ENCODE measurements at places on chromosomes 6 and 20. TPM values are rescaled to one million over a fixed set of nuclear protein-coding genes. Genes with fewer than 3 reads are reported as not detected.

DNA sequence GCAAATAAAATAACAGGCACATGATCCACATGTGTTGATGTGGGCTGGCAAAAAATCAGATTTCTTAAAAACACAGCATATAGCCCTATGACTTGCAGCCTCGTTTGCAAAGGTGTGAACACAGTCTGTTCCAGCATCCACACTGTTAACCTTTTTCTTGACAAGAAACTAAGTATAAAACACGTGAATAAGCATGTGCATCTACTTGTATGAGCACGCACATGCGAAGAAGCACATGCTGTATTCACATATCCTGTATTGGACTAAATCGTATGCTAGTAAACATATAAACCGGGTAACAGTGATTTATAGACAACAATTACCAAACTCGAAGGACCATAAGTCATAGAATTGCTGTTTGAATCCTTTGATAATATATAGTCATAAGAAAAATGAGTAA lies 218.7 kb downstream of the HDGFL1 start:
- H3K4me3 ChIP-seq = no peak overlapping the region
- no peaks in the 10 kb centered on the region for H3K27me3 ChIP-seq
- no peaks in the 10 kb centered on the region for H3K4me1 ChIP-seq
- no peak overlapping the region for H3K27ac ChIP-seq
- DNase-seq = no peak

DNA sequence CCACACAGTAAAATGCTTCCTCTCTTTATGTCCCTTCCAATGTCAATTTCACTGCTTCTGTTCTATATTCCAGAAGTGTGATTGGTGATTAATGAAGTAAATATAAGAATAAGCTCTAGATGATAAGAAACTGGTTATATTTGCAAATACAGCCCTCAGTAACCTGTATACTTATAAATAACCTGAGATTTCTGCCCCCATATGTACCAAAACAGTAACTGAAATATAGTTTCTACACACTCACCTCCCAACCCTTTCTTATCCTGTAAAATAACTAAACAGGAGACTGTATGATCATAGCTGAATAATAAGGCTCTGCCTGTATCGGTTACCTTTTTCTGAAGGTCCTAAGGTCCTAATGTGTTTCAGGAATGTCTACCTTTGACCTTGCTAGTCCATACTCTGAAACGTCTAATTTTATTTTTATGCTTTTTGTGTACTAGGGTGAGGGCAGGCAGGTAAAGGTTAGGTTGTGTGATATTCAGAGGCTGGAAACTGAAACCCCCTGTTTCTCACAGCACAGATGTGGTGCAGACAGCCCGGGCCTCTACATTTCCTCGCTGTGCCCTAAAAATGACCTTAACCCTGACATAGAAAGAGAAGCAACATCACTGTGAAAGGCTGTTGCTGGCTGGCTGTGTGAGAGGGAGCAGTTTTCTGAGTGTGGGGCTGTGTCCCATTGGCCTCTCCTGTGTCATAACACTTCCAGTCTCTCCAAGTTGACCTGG lies 378.8 kb downstream of the CENPW start:
- H3K27me3 ChIP-seq = no peaks in the 10 kb centered on the region
- no peaks in the 10 kb centered on the region for H3K36me3 ChIP-seq
- no peaks in the 10 kb centered on the region for H3K4me1 ChIP-seq
- H3K4me3 ChIP-seq = no peak overlapping the region
- H3K27ac ChIP-seq = no peak overlapping the region
- no peak for DNase-seq

The DYNLT2 gene
- 1.2 TPM for total RNA-seq

DNA sequence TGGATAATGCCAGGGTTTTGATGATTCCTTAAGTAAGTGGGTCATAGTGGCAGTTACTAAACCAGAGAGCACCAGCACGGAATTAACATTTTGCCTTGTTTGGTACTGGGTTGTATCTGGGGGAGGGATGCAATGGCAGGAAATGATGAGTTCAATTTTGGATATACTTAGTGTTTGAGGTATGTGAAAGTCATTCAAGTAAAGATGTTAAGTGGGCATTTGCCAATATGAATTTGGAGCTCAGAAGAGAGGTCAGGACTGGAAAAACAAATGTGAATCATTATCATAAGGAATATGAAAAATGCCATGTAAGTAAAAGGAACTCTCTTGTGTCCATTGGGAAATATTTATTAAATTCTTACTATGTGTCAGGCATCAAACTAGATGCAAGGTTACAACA lies 6.2 kb downstream of the PXT1 start:
- H3K27ac ChIP-seq = no peak overlapping the region
- no peak overlapping the region for H3K4me3 ChIP-seq
- H3K4me1 ChIP-seq = peaks cover 8% of the 10 kb centered on the region
- no peaks in the 10 kb centered on the region for H3K27me3 ChIP-seq
- H3K36me3 ChIP-seq = no peaks in the 10 kb centered on the region
- DNase-seq = no peak

DNA sequence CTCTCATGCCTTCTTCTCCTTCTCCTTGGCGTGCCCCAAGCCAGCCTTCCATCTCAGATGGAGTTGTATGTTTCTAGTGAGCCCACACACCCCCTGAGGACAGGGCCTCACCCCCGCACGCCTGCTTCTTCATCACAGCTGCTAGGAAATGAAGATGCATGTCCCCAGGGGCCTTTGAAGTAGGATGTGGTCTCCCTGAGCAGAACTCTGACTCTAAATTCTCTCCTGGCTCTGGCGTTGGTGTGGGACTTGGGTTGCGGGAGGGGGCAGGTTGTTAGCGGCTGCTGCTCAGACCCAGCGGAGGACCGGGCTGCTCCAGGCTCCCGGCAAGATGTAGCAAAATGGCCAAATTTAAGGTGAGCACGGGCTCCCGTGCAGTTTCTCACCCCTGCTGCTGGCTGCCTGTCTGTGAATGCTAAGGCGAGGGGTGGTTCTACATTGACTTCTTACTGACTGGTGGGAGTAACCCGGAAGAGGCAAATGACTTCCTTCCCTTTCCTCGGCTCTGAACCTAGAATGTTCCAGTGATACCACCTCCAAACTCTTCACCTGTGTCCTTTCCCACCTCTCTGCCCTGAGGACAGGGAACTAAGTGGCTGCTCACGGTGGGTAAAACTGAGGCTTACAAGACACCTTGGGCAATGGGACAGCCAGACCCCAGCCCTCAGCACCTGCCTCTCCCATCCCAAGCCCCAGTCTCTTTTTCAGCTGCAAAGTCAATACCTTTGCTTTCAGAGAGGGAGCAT lies 8.8 kb downstream of the SYNJ2 start:
- H3K36me3 ChIP-seq = no peaks in the 10 kb centered on the region
- H3K4me3 ChIP-seq = no peak overlapping the region
- no peaks in the 10 kb centered on the region for H3K27me3 ChIP-seq
- DNase-seq = peak; percentile 58

The DOK5 gene
- 0.69 TPM for total RNA-seq

The TAP2 gene
- 56.4 TPM for total RNA-seq

DNA sequence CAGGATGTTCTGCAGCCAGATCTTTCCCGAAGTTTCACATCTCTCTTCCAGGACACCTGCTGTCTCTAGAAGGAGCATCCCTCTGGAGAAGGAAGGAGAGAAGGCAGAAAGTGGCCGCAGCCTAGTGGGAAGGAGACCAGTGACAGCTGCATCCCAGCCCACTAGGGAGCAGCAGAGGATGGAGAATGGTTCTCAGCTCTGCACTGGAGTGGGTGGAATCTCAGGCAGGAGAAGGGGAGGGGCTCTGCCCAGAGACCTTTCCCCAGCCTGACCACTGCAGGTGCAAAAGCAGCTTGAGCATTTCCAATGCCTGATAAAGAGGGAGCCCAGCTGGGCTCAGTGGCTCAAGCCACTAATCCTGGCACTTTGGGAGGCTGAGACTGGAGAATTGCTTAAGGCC lies 32.3 kb downstream of the NCR2 start:
- peaks cover 52% of the 10 kb centered on the region for H3K27me3 ChIP-seq
- no peak overlapping the region for H3K27ac ChIP-seq
- no peak overlapping the region for H3K4me3 ChIP-seq

- H3K27me3 ChIP-seq = no peaks in the 10 kb centered on the region
- no peaks in the 10 kb centered on the region for H3K4me1 ChIP-seq
- DNase-seq = no peak
- H3K36me3 ChIP-seq = no peaks in the 10 kb centered on the region
- H3K27ac ChIP-seq = no peak overlapping the region
Measured at GRCh38 chr20:22698259-22698842, 114.0 kb upstream of the FOXA2 start.

The ZBTB12 gene
- 3.5 TPM for total RNA-seq

GRCh38 chr20:59042151-59042795 lies at the start of gene PRELID3B:
Gene PRELID3B, minus strand, starts transcription at chr20:59042786. Its CDS starts 56 bp downstream, at chr20:59042730.
- H3K36me3 ChIP-seq = peaks cover 12% of the 10 kb centered on the region
- no peak for DNase-seq
- peak within 1 kb of the TSS; percentile 92 for H3K4me3 ChIP-seq
- peak within 1 kb of the TSS; percentile 81 for H3K27ac ChIP-seq

The SRC gene
- 64.0 TPM for total RNA-seq

The GPANK1 gene
- total RNA-seq = 13.9 TPM

DNA sequence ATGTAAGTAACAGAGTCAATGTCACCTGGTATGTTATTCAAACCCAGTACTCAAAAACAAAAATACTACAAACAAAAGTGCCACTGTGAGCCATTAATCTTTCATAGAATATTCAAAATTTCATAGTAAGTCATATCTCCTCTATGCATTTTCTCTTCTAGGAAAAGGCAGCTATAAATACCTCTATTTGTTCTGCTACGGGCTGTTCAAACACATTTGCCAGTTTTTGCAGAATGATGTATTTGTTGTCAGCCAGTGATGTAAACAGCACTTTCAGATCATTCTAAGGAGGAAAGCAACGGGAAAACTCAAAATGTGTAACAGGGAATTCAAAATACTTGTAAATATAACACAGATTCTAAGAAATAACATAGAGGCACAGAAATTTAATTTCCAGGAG lies 388.2 kb downstream of the SYNE1 start:
- DNase-seq = no peak
- H3K4me3 ChIP-seq = no peak overlapping the region
- no peak overlapping the region for H3K27ac ChIP-seq

GRCh38 chr6:149230712-149231460 lies 86.6 kb upstream of the TAB2 start:
- H3K27me3 ChIP-seq = no peaks in the 10 kb centered on the region
- H3K4me1 ChIP-seq = peaks cover 14% of the 10 kb centered on the region
- H3K36me3 ChIP-seq = no peaks in the 10 kb centered on the region
- no peak overlapping the region for H3K27ac ChIP-seq

- H3K27me3 ChIP-seq = no peaks in the 10 kb centered on the region
- no peak overlapping the region for H3K27ac ChIP-seq
- no peaks in the 10 kb centered on the region for H3K36me3 ChIP-seq
- peaks cover 12% of the 10 kb centered on the region for H3K4me1 ChIP-seq
- no peak for DNase-seq
- H3K4me3 ChIP-seq = no peak overlapping the region
Measured at GRCh38 chr6:110699780-110700179, 115.5 kb downstream of the CDK19 start.

- H3K27ac ChIP-seq = no peak overlapping the region
- no peak for DNase-seq
- no peaks in the 10 kb centered on the region for H3K27me3 ChIP-seq
- no peaks in the 10 kb centered on the region for H3K4me1 ChIP-seq
Measured at GRCh38 chr6:49523901-49524300, 24.2 kb downstream of the GLYATL3 start.

- H3K4me1 ChIP-seq = no peaks in the 10 kb centered on the region
- H3K36me3 ChIP-seq = no peaks in the 10 kb centered on the region
- H3K4me3 ChIP-seq = no peak overlapping the region
- no peak overlapping the region for H3K27ac ChIP-seq
- peaks cover 19% of the 10 kb centered on the region for H3K27me3 ChIP-seq
- DNase-seq = peak; percentile 27
Measured at GRCh38 chr6:142087950-142088857, 44.5 kb upstream of the GJE1 start.

The BHLHE23 gene
- not detected for total RNA-seq

DNA sequence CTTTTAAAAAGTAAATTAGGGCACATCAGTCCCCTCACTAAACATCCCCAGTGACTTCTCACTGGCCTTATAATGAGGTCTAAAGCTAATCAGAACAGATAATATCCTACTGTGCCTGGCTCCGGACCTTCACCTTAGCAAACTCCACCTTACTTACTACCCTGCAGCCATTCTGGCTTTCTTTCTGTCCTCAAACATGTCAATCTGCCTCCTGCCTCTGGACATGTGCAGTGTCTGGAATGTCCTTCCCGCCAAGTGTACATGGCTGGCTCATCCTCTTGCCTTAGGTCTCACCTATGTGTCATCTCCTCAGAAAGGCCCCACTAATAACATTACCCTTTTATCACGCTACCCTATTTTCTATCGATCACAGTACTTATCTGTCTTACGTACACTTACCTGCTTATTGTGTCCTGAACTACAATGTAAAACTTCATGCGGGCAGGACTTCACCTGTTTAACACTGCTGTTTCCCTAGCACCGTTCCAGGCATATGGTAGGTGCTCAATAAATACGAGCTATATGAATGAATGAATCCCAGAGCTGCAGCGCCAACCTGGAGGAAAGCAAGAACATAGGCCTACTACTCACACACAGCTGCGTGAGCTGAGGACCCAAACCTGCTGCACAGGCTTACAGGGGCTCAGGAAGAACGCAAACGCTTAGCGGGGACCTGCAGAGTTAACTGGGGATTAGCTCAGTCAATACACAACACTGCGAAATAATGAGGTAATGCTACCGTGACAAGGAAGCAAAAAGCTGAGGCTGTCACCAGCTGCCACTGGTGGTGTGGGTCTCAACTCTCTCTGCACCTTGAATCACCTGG lies 991 bp downstream of the UQCC2 start:
- no peaks in the 10 kb centered on the region for H3K27me3 ChIP-seq
- H3K27ac ChIP-seq = peak overlapping the region; percentile 79
- peaks cover 8% of the 10 kb centered on the region for H3K4me1 ChIP-seq
- no peaks in the 10 kb centered on the region for H3K36me3 ChIP-seq

DNA sequence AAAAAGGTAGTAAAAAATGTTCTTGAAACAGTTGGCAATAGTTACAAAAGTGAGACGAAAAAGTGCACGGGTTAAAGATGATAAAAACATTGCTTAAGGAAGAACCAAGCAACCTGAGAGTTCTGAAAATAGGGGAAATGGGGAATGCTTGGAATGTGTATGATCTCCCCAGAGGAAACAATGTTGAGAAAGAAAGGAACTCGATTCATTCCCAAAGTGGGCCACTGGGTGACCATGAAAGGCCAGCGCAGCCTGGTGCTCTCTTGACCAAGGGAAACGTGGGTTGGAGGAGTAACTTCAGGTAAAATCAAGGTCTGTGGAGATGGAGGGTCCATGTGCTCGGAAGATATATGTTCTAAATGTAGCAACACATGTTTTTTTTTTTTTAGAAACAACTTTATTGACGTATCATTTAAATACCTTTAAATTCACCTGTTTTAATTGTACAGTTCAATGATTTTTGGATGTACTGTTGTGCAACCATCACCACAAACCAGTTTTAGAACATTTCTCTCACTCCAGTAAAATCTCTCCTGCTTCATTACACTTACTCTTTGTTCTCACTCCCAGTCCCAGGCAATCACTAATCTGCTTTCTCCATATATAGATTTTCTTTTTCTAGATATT lies 34.5 kb upstream of the CEP85L start:
- H3K27me3 ChIP-seq = no peaks in the 10 kb centered on the region
- no peaks in the 10 kb centered on the region for H3K4me1 ChIP-seq
- no peak for DNase-seq
- no peak overlapping the region for H3K4me3 ChIP-seq
- H3K36me3 ChIP-seq = no peaks in the 10 kb centered on the region

GRCh38 chr6:11500008-11500407 lies 37.5 kb upstream of the TMEM170B start:
- H3K4me1 ChIP-seq = peaks cover 21% of the 10 kb centered on the region
- H3K27me3 ChIP-seq = no peaks in the 10 kb centered on the region
- H3K4me3 ChIP-seq = no peak overlapping the region
- H3K27ac ChIP-seq = no peak overlapping the region

GRCh38 chr6:149168968-149169367 lies 148.5 kb upstream of the TAB2 start:
- H3K4me3 ChIP-seq = no peak overlapping the region
- no peaks in the 10 kb centered on the region for H3K27me3 ChIP-seq
- no peak overlapping the region for H3K27ac ChIP-seq
- H3K36me3 ChIP-seq = no peaks in the 10 kb centered on the region
- no peak for DNase-seq
- peaks cover 4% of the 10 kb centered on the region for H3K4me1 ChIP-seq
